ENCODE measurements at places on chromosomes 5 and 9.

- no peak for DNase-seq
These were observed 1.4 kb downstream of the ZSWIM6 start for GRCh38 chr5:61333321-61333953.

DNA sequence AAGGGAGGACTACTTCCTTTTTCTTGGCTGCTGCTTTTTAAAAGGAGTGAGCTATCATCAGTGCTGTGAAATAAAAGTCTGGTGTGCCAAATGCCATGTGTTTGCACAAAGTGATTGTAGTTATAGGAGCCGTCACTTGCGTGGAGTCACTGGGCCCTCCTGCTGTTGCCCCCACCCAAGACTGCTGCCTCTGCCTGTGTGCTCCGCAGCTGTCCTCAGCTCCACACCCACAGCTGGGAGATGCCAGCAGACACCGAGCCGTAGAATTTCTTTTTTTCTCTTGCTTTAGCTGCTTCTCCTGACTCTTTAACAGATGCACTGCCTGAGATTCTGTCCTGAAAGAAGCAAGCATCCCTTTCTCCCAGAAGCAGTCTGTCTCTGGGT is 9.8 kb upstream of the GLE1 start:
- DNase-seq, result no peak

GRCh38 chr5:83973925-83974815 is 253.5 kb upstream of the HAPLN1 start:
- no peak for DNase-seq

- no peak for DNase-seq
These were observed 499.2 kb downstream of the BNC2 start for GRCh38 chr9:16371306-16371705.

- no peak for DNase-seq
These were observed 15.2 kb upstream of the ERAP2 start for GRCh38 chr5:96861076-96861475.

DNA sequence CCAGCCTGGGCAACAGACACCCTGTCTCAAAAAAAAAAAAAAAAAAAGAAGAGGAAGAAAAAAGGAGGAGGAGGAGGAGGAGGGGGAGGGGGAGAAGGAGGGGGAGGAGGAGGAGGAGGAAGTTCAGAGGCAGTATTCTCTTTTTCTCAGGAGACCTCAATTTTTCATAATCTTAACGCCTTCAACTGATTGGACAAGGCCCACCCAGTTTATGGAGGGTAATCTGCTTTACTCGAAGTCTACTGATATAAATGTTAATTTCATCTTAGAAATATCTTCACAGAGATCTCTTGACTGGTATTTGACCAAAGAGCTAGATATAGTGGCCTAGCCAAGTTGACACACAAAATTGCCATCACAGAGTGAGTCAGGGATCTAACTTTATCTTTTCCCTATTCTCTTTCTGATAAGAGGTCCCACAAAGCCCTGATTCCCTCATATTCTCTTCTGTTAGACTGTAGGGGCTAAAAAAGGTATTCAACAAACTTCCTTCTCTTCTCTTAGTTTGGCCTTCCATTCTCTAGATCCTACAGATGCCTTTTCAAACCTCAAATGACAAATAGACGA is 115.5 kb upstream of the ABCA1 start:
- no peak for DNase-seq

DNA sequence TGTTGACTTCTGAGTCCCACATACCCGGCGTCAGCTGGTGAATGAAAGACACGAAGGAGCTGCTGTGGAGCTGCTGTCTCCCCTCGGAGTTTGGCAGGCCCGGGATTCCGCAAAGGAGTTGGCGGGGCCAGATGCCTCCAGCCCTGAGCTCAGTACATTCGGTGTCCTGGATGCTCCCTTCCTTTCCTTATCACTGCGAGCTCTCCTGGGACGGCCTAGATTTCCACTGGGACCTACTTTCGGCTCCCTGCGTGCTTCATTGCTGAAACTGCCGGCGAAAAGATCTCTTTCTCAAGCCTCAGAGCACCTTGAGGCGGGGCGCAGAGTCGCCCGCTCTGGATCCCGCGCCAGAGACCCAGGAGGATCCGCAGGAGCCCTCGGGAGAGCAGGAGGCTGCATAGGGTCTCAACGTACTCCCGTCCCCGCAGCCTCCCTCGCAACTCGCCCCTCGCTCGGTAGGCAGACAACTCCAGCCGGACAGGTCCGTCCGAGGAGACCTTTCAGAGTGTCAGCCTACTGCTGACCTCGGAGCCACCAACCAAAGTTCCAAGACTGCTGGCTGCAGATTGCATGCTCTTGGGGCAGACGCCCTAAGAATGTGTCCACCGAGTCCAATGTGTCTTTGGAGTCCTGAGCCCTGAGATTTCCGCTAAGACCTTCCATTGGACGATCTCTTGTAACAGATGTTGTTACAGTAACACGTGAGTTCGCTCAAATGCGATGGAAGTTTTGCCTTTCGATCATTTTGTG is 6.1 kb downstream of the ANXA2R start:
- no peak for DNase-seq

- DNase-seq, result no peak
These were observed 125.3 kb upstream of the DAPK1 start for GRCh38 chr9:87372356-87372851.

DNA sequence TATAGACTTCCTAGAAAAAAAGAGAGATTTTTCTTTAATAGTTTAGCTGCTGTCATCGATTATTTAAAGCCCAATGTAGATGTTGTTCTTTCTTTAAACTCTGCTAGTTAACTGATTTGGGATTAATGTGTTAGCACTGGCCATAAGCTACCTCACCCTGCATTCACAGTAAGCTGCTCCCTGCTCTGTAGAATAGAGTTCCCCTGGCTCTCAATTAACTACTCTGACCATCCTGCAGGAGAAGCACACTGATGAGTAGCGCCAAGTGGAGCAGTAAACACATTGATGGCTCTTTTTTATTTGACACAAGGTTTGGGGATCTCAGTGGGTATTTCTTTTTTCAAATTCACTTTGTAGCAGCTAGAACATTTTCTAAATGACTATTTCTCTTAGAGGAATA is 807.9 kb upstream of the ZNF608 start:
- DNase-seq, result no peak

GRCh38 chr9:120652934-120653333 is 61.3 kb downstream of the MEGF9 start:
- DNase-seq, result no peak

DNA sequence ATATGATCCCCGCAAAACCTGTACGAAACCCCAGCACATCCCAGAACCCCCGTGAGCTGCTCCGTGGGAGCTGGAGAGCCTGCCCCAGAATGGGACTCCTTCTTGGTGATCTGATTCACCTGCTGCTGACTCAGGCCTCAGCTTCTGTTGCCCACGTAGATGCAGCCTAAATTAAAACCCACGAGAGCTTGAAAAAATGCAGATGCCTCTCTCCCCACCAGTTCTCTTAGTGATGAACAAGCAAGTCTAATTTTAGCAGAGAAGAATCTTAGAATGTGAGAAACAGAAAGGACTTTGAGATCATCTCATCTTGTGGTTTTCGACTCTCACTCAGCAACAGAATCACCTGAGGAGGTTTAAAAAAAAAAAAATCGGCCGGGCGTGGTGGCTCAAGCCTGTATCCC is 57.6 kb downstream of the TMOD1 start:
- no peak for DNase-seq

- DNase-seq, result no peak
These were observed 31.0 kb upstream of the IER5L start for GRCh38 chr9:129209109-129209508.

GRCh38 chr5:131426011-131426410 is 162.2 kb downstream of the CDC42SE2 start:
- DNase-seq, result no peak

DNA sequence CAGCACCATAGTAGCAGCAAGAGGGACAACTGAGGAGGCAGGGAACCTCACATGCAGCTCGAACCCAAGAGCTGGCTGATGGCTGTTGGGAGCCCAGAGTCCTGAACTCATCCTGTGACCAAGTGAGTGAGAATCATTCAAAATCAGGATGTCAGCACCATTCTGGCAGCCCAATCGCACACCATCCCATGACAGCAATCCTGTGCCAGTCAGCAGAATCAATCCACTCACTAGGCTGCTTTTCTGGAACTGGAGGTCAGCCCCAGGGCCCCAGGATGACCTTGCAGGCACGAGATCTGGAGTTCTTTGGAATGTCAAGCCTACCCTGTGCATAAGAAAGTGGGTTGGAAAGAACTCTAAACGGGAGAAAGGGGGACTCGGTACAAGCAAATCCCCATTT is 67.8 kb upstream of the TAF11L2 start:
- DNase-seq, result no peak

- DNase-seq, result no peak
These were observed 1.4 kb downstream of the ADAMTS12 start for GRCh38 chr5:33890131-33891032.

GRCh38 chr9:125732562-125732961 is 14.6 kb upstream of the PBX3 start:
- no peak for DNase-seq

- no peak for DNase-seq
These were observed 1099.7 kb downstream of the DTWD2 start for GRCh38 chr5:117888688-117889087.

DNA sequence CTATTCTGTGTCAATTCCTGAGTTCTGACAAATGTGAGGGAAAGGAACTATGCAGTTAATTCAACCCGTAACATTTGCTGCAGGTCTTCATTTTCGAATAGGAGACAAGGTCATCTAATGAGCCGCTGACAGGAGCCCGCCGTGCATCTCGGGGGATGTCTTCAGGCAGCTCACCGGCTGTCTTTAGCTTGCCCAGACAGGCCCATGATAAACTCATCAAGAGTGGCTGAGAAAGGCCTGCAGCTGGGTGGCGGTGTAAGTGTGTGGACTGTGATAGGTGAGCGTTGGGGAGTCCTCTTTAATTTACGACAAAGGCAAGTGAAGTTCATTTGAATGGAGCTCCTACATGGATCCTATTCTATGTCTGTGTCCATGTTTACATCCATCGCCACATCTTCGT is 190.5 kb downstream of the ADCY2 start:
- no peak for DNase-seq

GRCh38 chr5:170372971-170373370 is 16.2 kb downstream of the KCNMB1 start:
- DNase-seq, result no peak

GRCh38 chr5:41843456-41844370 is 26.5 kb downstream of the OXCT1 start:
- DNase-seq, result no peak

DNA sequence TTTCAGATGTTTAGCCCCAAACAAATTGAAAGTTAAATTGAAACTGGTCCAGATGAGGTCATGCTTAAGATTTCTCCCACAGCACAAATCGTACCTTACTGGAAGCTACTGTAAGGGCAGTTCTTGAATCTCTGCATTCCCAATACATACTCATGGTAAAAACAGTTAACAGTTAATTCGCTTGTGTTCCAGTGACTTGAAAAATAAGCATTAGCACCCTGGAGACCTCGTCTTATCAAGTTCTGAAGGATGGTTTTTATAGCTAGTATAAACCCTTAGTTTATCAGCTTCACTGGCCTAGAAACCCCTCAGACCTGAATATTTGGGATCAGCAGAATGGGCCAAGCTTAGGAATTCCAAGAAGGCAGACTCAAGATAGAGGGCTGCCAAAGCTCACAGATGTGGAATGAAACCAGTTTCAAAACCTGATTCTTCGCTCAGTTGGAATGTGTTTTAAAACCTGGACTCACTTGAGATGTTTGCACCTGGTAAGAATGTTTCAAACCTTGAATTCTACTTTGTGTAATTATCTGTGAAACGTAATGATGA is 103.6 kb downstream of the C9orf152 start:
- no peak for DNase-seq

GRCh38 chr5:63097286-63097685 is 518.7 kb downstream of the LRRC70 start:
- DNase-seq, result no peak

DNA sequence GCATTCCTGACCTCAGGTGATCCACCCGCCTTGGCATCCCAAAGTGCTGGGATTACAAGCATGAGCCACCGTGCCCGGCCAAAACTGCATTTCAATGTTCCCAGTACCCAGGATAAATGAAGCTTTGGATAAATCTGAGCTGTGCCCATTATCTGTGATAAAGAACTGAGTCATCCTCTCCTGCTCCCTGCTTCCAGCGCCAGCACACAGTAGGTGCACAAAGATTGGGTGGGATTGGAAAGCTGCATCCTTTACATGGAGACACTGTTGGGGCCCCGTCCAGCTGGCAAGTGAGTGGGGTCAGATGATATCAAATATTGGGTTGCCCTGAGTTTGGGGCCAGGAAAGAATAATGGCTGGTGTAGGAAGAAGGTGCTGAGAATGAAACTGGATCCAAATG is 17.4 kb downstream of the SH2D3C start:
- no peak for DNase-seq

GRCh38 chr9:84357275-84357674 is 16.7 kb upstream of the SLC28A3 start:
- no peak for DNase-seq

DNA sequence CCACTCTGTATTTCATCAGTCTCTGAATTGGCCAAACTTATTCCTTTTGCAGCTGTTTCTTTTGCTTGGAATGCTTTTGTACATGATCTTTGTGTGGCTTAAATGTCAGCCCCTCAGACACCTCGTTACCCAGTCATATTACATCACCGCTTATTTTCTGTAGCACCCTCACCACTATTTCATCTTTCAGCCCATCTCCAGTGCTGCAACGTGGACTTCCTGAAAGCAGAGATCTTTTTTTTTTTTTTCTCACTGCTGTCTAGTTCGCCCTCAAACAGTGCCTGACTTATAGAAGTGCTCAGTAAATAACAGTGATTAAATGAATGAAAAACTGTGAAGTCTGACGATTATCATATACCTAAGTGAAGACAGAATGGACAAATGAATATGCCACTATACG is 835 bp downstream of the SRA1 start:
- DNase-seq, result no peak

DNA sequence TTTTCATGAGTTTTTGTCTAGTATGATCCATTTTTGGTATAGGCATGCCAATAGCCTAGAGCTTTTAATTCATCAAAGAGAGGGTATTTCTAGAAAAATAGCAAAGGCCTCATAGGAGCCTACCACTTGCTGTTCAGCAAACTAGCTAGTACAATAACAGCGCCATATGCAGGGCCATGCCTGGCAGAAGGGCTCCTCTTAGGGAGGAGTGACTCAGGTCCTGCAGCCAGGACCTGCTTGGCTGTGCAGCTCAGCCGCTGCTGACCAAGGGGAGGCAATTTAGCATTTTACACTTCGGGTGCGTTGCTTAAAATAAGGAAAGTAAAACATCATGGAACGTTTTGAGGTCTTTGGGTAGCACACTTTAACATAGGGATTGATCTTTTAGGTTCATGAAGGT is 100.6 kb downstream of the TRIO start:
- no peak for DNase-seq
